Memory B cell (primary cell): ENCODE measurements at places on chromosomes 6 and 20.

DNA sequence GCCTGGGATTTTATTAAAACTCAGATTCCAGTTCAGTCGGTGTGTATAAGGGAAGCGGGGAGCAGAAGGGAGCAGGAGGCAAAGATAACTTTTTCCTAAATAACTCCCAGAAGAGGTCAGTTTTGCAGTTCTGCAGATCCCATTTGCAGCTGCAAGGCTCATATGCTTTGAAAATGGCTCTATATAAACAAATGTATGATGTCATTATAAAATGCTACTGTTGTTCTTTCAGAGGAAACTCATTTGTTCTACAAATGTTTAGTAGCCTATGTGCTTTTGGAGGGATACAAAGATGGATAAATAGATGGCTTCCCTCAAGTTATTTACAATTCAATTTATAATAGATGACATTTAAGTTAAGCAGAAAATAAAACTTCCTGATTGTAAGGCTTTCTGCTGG lies 29.2 kb upstream of the DSP start:
- H3K4me3 ChIP-seq: no peak overlapping the region
- H3K36me3 ChIP-seq: no peaks in the 10 kb centered on the region
- peaks cover 4% of the 10 kb centered on the region for H3K27me3 ChIP-seq
- no peak for DNase-seq
- no peak overlapping the region for H3K27ac ChIP-seq

GRCh38 chr6:138291849-138292181 lies 73.5 kb upstream of the PBOV1 start:
- H3K4me3 ChIP-seq: no peak overlapping the region
- H3K36me3 ChIP-seq: no peaks in the 10 kb centered on the region
- H3K27me3 ChIP-seq: peaks cover 5% of the 10 kb centered on the region
- H3K4me1 ChIP-seq: peaks cover 4% of the 10 kb centered on the region
- no peak for DNase-seq
- H3K27ac ChIP-seq: no peak overlapping the region

DNA sequence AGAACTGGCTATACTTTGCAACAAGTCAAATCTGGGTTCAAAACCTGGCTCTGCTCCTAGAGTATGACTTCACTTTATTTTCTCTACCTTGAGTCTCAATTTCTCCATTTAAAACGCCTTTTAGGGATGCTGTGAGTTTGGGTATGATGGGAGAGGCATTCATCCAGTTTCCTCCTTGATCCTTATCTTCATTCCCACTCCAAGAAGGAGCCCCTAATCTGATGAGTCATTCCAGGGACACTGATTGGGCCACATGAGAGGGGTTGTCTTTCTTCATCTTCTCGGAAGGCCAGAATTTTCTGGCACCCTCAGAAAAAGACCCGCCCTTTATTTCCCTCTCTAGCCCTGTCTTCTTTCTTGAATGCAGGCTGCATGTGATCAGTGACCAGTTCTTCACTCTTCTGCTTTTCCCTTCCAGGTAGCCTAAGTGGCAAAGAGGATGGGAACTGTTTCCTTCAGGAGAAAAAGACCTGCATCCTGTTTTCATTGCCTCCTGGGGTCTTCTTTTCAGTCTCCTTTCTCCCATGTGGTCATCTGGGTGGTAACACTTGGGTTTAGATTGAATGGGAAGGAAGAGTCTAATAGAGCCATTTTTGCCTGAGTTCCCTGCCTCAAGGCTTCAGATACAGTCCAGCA lies 32.1 kb upstream of the PNRC1 start:
- no peak overlapping the region for H3K27ac ChIP-seq
- peaks cover 2% of the 10 kb centered on the region for H3K4me1 ChIP-seq
- no peaks in the 10 kb centered on the region for H3K27me3 ChIP-seq
- no peak overlapping the region for H3K4me3 ChIP-seq

DNA sequence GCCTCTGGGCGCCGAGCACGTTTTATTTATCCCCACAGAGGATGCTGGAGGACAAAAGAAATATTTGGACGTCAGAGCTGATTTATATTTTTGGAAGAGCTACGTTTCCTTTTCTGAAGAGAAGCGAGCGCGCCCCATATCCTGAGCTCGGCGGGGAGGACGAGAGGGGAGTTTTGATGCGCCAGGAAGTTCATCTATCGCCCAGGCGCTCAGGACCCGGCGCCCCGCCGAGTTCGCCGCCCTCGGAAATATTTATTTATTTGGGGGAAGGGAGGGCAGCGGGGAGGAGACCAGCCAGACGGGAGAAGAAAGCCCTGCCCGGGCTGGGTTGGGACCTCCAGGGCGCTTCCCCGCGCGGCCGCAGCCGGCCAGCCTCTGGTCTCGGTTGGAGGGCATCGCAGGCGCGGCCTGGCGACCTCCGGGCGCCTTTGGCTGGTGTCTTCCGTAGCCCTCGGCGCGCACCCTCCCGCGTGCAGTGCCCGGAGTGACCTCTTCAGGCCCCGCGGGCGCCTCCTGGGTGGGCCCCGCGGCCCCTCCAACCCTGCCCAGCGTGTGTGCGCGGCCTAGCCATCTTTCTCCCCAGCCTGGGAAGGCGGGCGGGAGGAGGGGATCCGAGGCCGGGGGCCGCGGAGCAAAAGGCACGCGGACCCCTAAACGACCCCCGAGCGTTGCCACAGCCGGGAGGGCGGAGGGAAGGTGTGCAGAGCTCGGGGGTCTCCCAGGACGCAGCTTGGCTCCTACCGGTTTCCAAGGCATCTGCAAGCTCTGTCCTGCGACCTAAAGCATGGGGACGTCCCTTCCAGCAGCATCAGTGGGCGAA lies 5.4 kb upstream of the FOXF2 start:
- H3K4me1 ChIP-seq: peaks cover 20% of the 10 kb centered on the region
- H3K27ac ChIP-seq: no peak overlapping the region
- H3K4me3 ChIP-seq: no peak overlapping the region
- no peaks in the 10 kb centered on the region for H3K36me3 ChIP-seq

DNA sequence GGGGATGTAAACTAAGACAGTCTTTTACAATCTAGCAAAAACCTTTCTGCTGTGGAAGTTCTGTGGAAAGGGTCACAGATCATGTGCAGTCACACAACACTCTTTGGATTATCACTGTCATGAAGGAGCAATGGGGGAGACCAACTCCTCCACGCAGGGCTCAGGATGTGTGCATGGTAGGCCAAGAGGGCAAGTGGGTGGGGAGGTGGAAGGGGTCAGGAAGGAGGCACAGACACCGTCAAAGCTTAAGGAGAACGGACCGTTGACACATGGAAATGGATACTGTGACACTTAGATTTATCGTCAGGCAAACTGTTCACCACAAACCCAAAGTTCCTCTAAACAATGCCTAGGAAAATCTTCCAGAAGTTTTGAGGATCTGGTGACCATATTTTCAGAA lies 215.8 kb downstream of the PAX1 start:
- no peak overlapping the region for H3K27ac ChIP-seq
- no peaks in the 10 kb centered on the region for H3K36me3 ChIP-seq
- no peak for DNase-seq
- no peaks in the 10 kb centered on the region for H3K4me1 ChIP-seq
- H3K4me3 ChIP-seq: no peak overlapping the region
- H3K27me3 ChIP-seq: no peaks in the 10 kb centered on the region

DNA sequence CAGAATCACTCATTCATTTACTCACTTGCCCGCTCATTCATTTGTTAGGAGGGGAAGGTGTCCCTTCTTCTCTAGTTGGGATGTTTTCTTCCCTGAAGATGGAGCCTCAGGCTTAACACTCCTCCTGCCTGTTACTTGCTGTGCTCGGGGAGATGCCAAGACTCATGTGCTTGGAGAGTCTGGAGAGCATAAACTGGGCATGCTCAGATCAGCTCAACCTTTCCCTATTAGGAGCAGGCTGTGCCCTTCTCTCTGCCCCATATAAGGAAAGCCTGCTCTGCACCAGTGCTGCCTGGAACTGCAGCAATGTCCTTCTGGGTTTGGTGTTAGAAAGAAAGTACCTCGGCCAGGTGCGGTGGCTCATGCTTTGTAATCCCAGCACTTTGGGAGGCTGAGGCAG lies 18.0 kb upstream of the UBE2V1 start:
- no peak overlapping the region for H3K27ac ChIP-seq
- peaks cover 30% of the 10 kb centered on the region for H3K36me3 ChIP-seq
- no peak overlapping the region for H3K4me3 ChIP-seq
- no peaks in the 10 kb centered on the region for H3K27me3 ChIP-seq
- peaks cover 4% of the 10 kb centered on the region for H3K4me1 ChIP-seq
- DNase-seq: no peak

DNA sequence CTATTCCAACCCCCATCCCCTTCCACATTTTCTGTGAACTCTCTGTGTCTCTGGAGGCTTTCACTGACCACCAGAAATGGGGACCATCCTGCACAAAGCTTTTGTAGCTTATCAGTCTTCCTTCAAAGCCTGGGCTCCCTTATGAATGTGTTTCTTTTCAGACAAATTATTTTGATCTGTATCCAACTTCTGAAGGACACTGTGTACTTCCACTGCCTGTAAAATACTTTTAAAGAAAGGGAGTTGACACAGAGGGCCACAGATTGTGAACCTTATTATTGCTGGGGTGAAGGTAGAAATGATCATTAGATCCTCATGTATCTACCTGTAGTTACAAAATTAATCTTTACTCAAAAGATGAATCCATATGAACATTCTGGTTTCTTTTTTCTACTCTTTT lies 135.6 kb downstream of the CARMIL1 start:
- H3K36me3 ChIP-seq: no peaks in the 10 kb centered on the region
- no peak overlapping the region for H3K27ac ChIP-seq
- H3K4me1 ChIP-seq: peaks cover 11% of the 10 kb centered on the region
- no peak overlapping the region for H3K4me3 ChIP-seq
- H3K27me3 ChIP-seq: no peaks in the 10 kb centered on the region
- no peak for DNase-seq

GRCh38 chr6:158219228-158219627 lies 51.1 kb downstream of the GTF2H5 start:
- DNase-seq: no peak
- peaks cover 5% of the 10 kb centered on the region for H3K4me1 ChIP-seq
- no peak overlapping the region for H3K4me3 ChIP-seq

DNA sequence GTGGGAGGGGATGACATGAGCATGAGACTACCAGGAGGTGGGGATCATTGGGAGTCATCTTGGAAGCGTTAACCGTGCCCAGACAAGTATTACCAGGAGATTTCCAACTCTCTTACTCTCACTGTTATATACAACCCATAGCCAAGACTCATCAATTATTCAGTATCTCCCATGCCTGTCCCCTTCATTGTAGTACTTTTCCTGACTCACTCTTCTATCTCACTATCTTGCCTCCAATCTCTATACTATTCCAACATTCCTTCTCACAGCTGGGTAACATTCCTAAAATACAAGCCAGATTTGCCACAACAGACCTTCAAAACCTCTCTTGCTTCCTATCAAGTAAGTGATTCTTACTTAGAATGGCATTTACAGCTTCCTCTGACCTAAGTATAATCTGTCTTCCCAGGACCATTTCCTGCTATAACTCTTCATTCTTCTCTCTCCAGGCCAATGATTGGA lies 226.3 kb upstream of the SMLR1 start:
- H3K27me3 ChIP-seq: no peaks in the 10 kb centered on the region
- H3K27ac ChIP-seq: no peak overlapping the region
- DNase-seq: no peak
- no peaks in the 10 kb centered on the region for H3K36me3 ChIP-seq
- no peak overlapping the region for H3K4me3 ChIP-seq
- H3K4me1 ChIP-seq: peaks cover 6% of the 10 kb centered on the region

DNA sequence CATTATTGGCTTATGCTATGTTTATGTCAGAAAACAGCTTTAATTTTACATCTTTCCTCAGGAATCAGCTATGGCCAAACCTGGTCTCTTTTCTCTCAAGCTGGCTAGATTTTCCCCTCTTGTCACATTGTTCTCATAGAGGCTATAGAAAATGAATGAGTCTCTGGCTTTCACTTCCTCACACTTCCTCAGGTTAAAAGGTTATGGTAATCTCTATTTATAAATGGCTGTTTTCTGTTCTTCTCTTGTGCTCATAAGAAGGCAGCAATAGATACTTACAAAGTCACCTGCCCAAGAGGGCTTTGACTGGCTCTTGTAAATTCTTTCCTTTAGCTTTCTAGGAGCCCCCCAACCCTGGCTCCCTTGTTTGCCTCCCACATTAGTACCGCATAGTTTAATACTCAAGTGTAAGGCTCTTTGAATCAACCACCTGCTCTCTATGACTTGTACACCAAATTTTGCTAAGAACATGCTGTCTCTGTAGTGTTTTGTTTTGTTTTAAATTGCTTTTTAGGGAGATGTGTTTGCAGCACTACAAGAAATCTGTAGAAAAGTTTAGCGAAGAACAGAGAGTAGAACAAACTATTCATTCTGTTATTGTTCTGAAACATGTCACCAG lies 897.4 kb upstream of the CITED2 start:
- DNase-seq: no peak
- no peak overlapping the region for H3K27ac ChIP-seq
- no peak overlapping the region for H3K4me3 ChIP-seq
- H3K4me1 ChIP-seq: peaks cover 8% of the 10 kb centered on the region

DNA sequence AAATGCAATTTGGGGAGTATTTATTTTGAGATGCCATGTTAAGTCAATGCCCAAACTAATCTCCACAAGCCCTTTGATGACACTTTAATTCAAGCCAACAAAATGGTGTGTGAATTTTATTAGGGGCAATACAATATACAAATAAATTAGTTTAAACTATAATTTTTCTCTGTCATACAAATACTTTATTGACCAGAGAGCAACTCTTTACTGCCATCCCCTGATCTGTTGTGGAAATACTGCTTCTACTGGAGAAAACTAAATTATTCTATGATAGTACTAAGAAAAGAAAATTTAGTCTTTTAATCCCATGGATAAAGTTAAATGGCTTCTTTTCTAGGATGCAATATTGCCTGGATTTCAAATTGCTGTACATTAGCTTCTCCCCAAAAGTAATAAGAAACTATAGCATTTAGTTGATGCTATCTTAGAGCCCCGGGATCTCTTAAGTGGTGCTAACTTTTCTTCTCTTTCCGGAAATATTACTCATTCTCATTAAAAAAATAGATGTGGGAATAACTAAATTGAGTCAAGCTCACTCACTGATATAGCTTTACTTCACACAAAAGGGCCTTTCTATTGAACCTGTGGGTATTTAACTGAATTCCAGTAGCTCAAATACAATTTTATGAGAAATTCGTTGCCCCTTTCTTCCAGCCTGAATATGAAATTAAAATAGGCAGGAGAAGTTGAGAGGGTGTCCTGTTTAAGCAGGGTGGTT lies 49.2 kb downstream of the SMPDL3A start:
- H3K4me3 ChIP-seq: no peak overlapping the region
- H3K4me1 ChIP-seq: peaks cover 3% of the 10 kb centered on the region
- no peak for DNase-seq
- no peaks in the 10 kb centered on the region for H3K36me3 ChIP-seq
- no peak overlapping the region for H3K27ac ChIP-seq
- peaks cover 7% of the 10 kb centered on the region for H3K27me3 ChIP-seq
